ENCODE measurements at places on chromosomes 7 and 10.

GRCh38 chr7:129197771-129198170 is 9.3 kb downstream of the SMO start:
- no peak for DNase-seq

GRCh38 chr10:65550761-65551160 is 1375.1 kb upstream of the LRRTM3 start:
- no peak for DNase-seq

- no peak for DNase-seq
Observed at GRCh38 chr10:69731184-69731583, 70.5 kb upstream of the COL13A1 start.

GRCh38 chr10:51699145-51699474 is 285 bp downstream of the CSTF2T start:
- DNase-seq, result no peak

DNA sequence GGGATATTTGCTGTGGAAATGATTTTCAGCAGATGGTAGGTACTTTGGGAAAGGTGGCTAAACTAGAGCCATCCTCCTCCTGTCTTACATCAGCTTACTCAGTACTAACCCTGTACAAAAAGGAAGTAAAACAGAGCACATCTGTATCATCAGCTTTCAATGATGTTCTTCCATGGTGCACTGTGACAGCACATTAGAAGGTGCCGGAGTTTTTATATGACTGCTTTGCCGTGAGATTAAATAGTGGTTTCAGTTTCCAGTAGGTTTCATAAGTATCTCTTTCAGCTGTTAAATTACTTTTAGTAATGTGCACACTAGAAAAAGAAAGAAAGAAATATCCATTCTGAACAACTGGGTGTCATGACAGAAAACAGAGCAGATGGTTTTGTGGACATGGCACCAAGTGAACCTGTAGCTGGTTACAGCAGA is 86.5 kb downstream of the ARID5B start:
- no peak for DNase-seq

- no peak for DNase-seq
Observed at GRCh38 chr10:75326306-75326705, 75.3 kb downstream of the ZNF503 start.

DNA sequence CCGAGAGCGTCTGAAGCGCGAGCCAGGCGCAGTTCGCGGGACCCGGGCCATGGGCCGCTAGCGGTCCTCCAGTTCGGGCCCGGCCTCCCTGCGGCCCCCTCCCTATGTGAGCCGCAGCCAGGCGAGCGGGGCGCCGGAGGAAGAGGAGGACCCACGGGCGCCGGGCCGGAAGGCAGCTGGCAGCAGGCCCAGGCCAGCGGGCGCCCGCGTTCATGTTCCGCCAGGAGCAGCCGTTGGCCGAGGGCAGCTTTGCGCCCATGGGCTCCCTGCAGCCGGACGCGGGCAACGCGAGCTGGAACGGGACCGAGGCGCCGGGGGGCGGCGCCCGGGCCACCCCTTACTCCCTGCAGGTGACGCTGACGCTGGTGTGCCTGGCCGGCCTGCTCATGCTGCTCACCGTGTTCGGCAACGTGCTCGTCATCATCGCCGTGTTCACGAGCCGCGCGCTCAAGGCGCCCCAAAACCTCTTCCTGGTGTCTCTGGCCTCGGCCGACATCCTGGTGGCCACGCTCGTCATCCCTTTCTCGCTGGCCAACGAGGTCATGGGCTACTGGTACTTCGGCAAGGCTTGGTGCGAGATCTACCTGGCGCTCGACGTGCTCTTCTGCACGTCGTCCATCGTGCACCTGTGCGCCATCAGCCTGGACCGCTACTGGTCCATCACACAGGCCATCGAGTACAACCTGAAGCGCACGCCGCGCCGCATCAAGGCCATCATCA is 1.1 kb downstream of the ADRA2A start:
- DNase-seq, result no peak

- DNase-seq, result no peak
Observed at GRCh38 chr10:3708852-3709251, 76.2 kb downstream of the KLF6 start.

GRCh38 chr10:5942001-5942400 is 35.3 kb downstream of the IL15RA start:
- no peak for DNase-seq

GRCh38 chr7:149716932-149717307 is 56.5 kb downstream of the ZNF467 start:
- DNase-seq, result no peak

GRCh38 chr10:12675186-12675585 is 325.8 kb downstream of the CAMK1D start:
- no peak for DNase-seq

GRCh38 chr7:156578578-156578940 is 62.0 kb upstream of the RNF32 start:
- DNase-seq, result no peak

- DNase-seq, result no peak
Observed at GRCh38 chr7:1965579-1966294, 267.0 kb downstream of the MAD1L1 start.

DNA sequence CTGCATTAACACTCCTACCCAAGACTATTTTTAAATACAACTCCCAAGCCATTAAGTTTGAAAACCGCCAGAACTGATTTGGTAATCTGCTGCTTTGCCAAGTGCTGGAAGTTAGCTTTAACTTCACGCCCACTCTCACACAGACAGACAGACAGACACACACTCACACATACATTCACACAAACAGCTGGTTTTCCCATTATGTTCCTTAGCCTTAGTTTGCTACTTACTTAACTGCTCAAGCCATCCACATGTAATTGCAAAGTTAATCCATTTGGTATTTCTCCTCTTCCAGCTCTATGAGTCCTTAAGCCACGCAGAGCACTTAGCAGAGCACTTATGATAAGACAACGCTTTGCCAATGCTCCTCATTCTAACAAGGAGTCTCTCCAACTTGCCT is 8.3 kb downstream of the COBL start:
- DNase-seq, result no peak

DNA sequence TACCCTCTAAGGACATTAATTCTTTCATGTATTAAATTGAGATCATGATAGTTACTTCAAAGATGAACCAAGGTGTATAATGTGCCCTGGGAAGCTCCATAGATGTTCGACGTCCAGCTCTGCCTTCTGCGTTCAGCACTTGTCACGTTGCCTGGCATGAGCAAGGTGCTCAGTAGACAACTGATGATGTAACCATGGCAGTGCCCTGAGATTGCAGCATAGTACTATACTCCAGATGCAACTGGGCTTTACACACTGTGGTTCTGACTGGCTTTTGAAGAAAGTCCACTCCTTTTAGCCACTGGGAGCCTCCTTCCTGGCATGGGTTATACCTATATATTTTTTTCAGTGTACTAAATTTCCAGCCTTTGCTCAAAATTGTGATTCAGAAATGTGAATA is 355.8 kb upstream of the SORCS1 start:
- DNase-seq, result no peak

DNA sequence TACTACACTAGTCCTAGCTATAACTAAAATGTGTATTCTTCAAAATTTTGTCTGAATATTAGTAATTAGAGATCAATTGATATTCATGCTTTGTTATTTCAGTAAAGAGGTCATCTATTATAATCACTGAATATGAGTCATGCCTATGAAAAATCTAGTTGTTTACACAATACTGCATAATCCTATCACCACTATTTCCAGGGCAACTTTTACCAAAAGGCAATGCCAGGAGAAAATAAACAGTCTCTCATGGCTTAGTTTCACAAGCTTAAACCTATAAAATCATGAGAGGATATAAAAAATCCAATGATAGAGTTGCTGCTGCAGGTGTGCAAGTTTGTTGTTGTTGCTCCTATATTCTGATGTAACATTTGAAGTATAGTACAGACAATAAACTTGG is 149.9 kb upstream of the COL1A2 start:
- DNase-seq, result no peak

DNA sequence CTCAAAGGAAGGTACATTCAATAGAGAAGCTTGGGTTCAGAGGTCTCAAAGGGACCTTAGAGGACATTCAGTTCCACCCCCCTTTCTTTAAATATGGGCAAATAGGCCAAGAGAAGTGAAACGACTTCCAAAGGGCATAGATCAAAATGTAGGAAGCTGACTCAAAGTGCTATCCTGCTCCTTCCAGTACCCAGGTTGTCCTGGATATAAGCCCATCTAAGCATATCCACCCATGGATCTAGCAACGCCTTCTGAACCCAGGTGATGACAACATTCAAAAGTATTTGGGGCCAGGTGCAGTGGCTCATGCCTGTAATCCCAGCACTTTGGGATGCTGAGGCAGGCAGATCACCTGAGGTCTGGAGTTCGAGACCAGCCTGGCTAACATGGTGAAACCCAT is 5.3 kb downstream of the ATXN7L1 start:
- DNase-seq, result no peak

DNA sequence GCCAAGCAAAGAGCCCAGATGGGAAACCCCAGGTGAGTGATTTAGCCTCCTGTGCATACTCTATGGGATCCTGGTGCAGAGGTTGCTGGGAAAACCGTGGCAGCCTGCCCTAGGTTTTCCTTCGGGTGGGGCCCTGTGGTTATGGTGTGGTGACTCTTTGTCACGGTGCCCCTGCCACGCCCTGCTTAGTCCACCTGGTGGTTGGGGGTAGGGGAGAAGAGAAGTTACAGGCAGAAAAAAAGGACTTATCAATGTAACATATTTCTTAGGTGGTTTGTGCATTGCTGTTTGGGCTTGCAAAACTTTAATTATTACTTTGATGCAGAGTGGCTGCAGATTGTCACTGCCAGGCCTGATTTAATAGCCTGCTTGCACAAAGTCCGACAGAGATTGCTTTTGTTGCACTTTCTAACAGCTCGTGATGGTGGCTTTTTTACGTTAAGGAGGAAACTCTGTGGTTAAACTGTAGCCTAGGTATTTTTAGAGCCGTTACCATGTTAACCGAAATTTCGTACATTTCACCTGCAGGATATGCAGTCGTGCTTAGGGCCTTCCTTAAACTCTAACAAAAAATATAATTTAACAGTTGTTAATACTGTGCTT is 197.4 kb downstream of the RNLS start:
- peak; percentile 65 for DNase-seq

DNA sequence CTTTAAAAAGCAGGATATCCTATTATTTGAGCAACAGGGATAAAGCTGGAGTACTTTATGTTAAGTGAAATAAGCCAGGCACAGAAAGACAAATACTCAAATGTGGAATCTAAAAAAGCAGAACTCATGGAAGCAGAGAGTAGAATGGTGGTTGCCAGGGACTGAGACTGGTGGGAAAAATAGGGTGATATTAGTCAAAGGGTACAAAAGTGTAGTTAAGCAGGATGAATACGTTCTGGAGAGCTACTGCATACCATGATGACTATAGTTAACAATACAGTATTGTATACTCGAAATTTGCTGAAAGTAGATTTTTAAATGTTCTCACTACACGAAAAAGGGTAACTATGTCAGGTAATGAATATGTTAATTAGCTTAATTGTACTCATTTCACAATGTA is 125.5 kb upstream of the VSTM2A start:
- no peak for DNase-seq

DNA sequence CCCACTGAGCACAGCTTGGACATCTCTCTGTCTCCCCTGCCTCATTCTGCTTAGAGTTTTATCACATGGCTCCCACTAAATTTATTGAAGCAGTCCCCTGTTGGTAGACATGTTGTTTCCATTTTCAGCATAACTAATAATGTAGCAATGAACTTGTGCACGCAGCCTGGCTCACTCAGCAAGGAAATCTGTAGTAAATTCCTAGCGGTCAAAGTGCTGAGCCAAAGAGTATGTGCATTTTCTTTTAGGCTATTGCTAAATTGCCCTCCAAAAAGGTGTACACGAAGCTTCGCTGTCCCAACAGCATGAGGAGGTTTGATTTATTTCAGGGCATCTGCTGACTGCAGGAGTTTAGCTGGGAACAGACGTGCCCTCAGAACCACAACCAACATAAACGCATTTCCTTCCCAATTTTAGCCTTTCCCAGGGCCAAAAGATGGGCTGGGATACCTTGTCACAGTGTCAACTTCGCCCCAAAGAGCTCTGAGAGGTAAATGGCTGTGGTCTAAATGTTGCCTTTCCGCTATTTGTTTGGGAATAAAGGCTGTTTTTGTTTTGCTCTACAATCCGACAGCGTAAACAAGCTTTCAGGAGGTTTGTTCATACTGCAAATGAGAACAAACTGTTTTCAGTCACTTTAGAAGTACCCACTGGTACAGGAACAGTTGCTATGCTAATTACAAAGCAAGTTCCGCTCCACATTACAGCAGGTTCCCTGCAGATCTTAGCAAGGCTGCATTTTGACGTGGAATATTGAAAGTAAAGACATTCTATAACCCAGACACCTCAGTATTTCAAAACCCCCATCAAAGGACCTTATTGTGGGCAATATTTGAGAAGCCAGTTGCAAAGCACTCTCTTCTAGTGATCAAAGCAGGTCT is 16.8 kb downstream of the VSIR start:
- DNase-seq, result no peak

DNA sequence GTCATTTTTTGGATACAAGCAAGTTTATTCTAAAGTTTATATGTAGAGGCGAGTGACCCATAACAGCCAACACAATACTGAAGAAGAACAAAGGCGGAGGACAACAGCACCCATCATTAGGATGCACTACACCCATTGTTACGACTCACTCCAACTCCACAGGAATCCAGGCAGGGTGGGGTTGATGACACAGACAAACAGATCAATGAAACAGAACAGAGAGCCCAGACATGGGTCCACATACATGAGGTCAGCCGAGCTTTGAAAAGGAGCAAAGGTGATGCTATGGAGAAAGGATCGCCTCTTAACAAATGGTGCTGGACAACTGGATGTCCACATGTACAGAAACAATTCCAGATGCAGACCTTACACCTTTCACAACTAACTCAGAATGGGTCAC is 426.4 kb downstream of the PTPRN2 start:
- no peak for DNase-seq

- DNase-seq, result peak; percentile 80
Observed at GRCh38 chr10:114306116-114306973, 67.3 kb downstream of the VWA2 start.

GRCh38 chr7:83077328-83077727 is 85.4 kb downstream of the PCLO start:
- no peak for DNase-seq

DNA sequence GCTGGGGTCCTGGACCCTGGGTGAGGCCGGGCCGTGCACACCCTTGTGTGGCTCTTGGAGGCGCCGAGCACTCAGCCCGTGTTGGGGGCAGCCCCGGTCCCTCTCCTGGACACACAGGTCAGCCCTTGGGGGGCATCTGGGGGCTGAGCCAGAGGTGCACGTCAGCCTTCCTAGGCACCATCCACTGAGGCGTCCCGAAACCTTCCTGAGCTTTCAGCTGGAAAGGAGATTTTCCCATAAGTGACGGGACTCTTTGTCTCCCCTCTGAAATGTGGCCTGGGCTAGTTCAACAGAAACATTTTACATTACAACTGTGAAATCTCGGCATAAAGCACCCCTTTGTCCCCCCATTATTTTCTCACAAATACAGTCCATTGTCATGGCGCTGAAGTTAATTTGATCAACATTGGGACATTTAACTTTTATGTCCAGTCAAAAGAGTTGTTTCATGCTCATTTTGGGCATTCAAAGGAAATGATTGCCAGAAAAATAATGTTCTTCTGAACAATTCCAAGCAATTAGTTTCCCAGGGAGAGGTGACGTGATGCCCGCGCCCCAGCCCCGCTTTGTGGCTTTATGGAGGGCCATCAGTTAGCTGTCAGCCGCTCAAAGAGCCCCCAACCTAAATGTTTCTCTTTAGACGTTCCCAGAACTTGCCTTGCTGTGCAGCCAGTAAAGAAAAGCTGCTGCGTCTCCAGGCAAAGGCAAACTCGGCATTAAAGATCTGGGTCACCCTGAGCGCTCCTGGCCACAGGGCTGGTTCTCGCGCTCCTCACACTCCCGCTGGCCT is 70.8 kb downstream of the NKX6-2 start:
- no peak for DNase-seq

All from epithelial cell of prostate (primary cell).